Renal cortex interstitium (tissue), 15 donors: ENCODE measurements at places on chromosomes 1 and 21. TPM values are rescaled to one million over a fixed set of nuclear protein-coding genes. Genes with fewer than 3 reads are reported as not detected.

The RUNX3 gene
- polyA plus RNA-seq = 0.97 TPM

The COL9A2 gene
- polyA plus RNA-seq = 18.5 TPM

- DNase-seq = no peak
Measured at GRCh38 chr1:206512851-206513180, 5.5 kb downstream of the RASSF5 start.

- DNase-seq = no peak
Measured at GRCh38 chr1:160569806-160570205, 9.5 kb downstream of the CD84 start.

- DNase-seq = no peak
Measured at GRCh38 chr1:226274138-226274537, 34.8 kb downstream of the LIN9 start.

DNA sequence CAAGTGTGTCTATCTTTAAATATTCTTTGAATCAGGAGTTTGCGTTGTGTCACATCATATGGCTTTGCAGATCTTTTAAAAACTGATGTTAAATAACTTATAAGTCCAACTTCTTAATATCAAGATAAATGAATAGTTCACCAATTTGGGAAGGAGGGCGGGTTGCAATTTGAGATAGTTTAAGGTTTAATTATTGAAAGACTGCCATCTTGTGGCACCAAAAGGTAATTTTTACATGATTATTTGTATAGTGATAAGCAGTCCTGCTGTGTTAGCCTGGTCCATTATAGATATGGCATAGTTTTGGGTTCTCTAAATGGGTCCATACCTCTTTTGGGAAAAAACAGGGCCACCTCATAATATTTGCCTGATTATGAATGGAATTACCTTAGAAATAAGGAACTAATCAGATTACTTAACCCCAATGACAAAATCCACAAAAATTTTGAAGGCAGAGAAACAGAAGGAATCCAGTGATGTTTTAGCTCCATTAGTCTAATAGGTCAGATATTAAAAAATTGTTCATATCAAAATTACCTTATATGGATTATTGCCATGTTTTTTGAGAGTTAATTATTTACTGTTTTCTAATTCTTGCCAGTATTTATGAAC, 64.3 kb downstream of the PRKAA2 start:
- DNase-seq = peak; percentile 55

GRCh38 chr1:211614615-211615014, 35.7 kb upstream of the SLC30A1 start:
- DNase-seq = no peak

The RNU1-4 gene
- polyA plus RNA-seq = not detected

The S100A7 gene
- 0.65 TPM for polyA plus RNA-seq

GRCh38 chr1:227219715-227220292, 98.5 kb downstream of the CDC42BPA start:
- no peak for DNase-seq

GRCh38 chr1:45569571-45569961, 14.3 kb upstream of the NASP start:
- DNase-seq = no peak

DNA sequence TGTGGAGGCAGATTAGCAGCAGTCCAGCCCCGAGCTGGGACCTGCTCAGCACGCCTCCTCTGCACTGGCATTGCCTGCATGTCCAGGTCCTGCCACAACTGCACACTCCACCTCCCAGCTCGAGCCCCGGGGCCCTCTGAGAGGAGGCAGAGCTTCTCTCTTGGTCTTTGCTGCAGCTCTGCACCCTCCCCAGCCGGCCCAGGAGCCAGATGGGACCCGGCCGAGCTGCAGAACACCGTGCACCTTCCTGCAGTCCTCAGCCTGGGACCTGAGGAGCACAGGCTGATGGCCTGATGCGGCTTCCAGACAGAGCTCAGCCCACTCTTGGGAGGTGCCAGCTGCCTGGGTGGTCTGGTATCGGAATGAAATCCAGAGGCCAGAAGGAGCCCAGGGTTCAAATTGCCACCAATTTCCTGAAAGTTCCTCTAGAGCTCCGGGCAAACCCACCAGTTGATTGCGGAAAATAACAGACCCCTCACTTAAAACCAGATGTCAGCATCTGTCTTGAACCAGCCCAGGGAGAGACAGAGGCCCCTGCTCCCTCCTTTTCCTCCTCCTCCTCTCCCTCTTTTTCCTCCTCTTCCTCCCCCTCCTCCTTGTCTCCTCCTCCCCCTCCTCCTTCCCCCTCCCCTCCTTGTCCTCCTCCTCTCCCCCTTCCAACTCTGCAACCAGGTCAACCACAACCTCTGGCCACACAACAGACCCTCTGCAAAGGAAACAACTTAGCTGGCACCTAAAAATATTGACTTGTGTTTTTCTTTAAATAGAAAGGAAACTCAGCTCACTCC, 10.6 kb upstream of the SPSB1 start:
- no peak for DNase-seq

The NOS1AP gene
- 18.0 TPM for polyA plus RNA-seq

DNA sequence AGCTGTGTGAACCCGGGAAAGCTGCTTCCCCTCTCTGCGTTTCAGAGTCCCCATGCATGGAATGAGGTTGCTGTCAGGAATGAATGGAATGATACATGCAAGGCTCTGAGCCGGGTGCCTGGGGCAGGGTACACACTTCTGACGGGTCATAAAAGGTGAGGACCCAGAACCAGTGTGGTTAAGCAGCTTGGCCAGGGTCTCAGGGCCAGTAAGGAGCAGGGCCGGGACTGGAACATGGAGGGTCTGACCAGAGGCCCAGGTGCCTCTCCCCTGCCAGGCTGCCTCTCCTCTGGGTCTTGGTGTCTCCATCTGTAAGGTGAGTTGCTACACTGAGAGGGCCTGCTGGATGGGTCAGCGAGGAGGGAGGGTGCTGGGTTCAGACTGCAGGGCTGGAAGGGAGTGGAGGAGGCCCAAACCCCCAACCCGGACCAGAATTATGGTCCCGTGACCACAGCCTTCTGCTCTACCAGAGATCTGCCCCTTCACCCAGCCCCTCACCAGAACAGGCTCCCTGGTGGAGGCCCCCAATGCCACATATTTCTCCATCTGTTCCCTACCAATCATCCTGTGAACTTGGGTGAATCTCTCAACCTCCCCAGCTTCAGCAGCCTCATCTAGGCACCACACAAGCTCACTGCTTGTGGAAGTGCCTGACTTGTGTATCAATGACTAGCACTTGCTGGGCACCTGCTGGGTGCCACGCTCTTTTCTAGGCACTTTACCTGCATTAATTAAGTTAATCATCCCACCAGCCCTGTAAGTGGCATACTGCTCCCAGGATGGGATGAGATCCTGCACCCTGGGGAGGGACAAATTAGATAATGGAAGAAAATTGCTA, 16.2 kb upstream of the LRP8 start:
- DNase-seq = no peak

- DNase-seq = no peak
Measured at GRCh38 chr1:224616756-224617409, 766 bp downstream of the CNIH3 start.

- no peak for DNase-seq
Measured at GRCh38 chr1:54602554-54602953, 20.8 kb downstream of the FAM151A start.

- no peak for DNase-seq
Measured at GRCh38 chr21:42599486-42599885, 53.9 kb upstream of the PDE9A start.

GRCh38 chr1:6870571-6870970, 85.3 kb downstream of the CAMTA1 start:
- DNase-seq = no peak

GRCh38 chr1:12600880-12601633, 17.0 kb downstream of the DHRS3 start:
- DNase-seq = no peak

The LRIG2 gene
- polyA plus RNA-seq = 21.4 TPM

The ZNF697 gene
- 22.9 TPM for polyA plus RNA-seq

DNA sequence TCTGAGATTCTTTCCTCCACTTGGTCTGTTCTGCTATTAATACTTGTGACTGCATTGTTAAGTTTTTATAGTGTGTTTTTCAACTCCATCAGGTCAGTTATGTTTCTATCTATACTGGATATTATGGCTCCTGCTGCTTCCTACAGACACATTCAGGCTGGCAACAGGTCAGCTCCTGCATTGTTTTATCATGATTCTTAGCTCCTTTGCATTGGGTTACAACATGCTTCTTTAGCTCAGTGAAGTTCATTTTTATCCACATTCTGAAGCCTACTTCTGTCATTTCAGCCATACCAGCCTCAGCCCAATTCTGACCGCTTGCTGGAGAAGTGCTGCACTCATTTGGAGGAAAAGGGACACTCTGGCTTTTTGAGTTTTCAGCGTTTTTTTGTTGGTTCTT, 37.3 kb upstream of the F3 start:
- DNase-seq = no peak

- no peak for DNase-seq
Measured at GRCh38 chr1:101259744-101260148, 22.9 kb downstream of the S1PR1 start.

- no peak for DNase-seq
Measured at GRCh38 chr1:153963850-153964331, 554 bp upstream of the SLC39A1 start.

DNA sequence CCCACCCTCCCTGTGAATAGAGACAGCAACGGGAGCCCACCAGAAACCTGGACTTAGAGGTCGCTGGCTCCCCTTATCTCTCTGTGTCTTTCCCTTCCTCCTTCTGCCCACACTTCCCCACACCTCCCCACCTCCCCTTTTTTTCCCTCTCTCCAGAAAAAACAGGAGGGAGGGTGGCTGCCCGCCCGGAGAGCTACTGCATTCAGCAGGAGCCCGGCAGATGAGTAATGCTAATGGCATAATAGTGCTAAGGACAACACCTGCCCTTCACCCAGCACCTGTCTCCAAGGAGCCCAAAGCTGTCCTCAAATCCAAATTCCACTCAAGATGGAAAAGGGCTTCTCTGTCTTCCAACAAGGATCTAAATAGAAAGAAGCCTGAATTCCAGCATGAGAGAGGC, 11.4 kb upstream of the PRELP start:
- no peak for DNase-seq

DNA sequence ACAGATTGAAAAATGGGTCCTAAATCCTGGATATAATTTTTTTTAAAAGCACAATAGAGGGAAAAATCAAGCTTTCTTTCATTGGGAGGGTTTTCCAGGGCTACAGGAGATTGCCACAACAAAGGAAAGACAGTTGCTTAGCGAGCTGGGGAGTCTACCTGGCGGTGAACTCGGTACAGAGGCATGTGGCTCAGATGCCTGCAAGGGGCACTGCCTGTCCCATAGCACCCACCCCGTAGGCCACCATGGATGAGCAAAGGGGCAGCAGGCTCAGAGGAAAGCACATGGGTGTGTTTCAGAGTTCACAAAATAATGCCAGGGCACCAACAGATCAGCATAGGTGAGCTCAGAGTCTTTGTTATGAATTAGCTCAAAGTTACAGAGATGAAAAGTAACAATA, 79.5 kb downstream of the PCNX2 start:
- no peak for DNase-seq

GRCh38 chr1:178723546-178723945, 1.5 kb upstream of the RALGPS2 start:
- DNase-seq = no peak

DNA sequence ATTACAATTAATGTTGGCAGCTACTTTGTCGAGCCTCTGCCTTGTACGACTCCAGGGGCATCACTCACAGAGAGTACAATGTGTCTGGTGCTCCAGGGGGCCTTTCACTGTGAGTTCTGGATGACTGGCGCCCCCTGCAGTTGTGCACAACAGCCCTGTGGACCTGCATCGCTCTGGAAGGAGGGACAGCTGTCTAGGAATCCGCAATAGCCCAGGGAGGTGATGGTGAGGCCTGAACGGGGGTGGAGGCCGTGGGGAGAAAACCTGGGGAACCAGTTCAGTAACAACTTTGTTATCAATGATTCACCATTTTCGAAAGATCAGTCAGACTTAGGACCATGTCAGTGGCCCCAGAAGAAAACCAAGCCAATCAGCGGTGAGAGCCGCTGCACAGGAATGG, 189.1 kb downstream of the KAZN start:
- peak; percentile 40 for DNase-seq

DNA sequence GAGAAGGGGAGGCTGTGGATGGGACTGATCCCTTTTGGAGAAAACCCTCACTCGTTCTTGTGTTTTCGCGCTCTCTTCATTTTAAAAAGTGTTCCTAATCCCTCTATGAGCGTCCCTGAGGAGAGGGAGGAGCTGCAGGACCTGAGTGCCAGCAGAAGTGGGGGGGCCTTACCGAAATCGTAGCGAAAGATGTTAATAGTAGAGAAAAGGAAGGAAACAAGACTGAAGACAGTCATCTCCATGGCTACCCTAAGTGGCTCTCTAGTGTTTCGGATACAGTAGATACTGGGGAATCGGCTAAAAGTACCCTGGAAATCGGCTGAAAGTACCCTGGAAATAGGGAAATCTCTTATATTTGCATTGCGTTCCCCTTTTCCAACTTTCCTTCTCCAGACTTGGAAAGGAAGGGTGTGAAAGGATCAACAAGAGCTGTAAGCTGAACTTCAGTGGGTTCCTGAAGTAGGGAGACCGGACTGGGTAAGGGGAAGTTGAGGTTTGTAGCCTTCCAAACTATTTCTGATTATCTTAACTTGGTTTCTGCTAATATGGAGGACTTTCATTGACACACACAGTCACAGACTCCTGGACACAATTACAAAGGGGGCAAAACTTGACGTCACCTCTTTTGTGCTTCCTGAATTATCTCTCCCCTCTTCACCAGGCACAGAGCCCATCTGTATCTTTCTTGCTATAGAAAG, 486 bp upstream of the DSTYK start:
- no peak for DNase-seq

- DNase-seq = no peak
Measured at GRCh38 chr1:113976609-113977278, 2.5 kb upstream of the OLFML3 start.

- DNase-seq = no peak
Measured at GRCh38 chr1:74402873-74403272, 109.5 kb downstream of the LRRC53 start.

The VAV3 gene
- polyA plus RNA-seq = 153 TPM

DNA sequence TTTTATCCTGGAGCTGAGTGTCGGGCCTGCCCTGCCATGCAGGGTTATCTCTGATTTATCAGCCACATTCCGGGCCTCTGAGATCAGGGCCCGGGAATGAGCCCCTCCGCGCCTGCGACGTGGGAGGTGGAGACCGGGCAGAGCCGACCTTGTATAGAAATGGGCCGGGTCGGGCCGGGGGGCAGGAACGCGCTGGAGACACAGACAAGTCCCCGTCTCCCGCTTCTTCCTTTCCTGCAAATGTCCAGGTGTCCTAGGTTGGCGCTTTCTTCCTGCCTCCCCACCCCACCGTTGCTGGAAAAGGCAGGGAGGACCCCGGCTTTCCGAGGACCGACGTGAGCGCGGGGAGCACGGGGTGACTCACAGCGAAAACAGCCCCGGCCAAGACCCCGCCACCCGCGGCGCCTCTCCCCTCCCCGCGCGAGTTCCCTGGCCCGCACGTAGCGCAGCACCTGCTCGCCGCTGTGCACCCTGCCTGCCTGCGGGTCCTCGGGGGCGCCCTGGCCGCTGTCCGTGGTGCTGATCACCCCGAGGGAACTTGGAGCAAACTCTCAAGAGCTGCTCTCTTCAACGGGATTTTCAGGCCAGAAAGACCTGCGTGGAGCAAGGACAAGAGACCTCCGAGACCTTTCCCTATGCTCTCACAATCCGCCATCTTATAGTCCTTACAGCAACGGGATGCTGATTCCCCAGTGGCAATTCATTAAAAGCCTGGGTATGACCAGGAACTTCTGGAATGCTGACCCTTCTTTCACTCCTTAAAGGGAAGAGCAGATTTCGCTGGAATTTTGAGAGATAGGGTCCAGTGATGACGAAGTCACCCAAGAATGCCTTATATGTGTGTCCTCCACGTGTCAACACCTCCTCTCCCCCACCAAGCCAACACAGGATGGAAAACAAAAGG, 475 bp upstream of the NPPB start:
- peak; percentile 58 for DNase-seq

The ADAMTSL4 gene
- 17.9 TPM for polyA plus RNA-seq

GRCh38 chr1:244173769-244174168, 122.7 kb downstream of the ZBTB18 start:
- DNase-seq = no peak
